ENCODE measurements at places on chromosomes 1 and 21.

GRCh38 chr1:162671664-162672410 lies 39.6 kb downstream of the DDR2 start:
- no peak for DNase-seq

- peak; percentile 57 for DNase-seq
Observed at GRCh38 chr1:4585216-4585615, 69.2 kb upstream of the AJAP1 start.

- DNase-seq: no peak
Observed at GRCh38 chr1:27163093-27163492, 8.2 kb upstream of the SLC9A1 start.

DNA sequence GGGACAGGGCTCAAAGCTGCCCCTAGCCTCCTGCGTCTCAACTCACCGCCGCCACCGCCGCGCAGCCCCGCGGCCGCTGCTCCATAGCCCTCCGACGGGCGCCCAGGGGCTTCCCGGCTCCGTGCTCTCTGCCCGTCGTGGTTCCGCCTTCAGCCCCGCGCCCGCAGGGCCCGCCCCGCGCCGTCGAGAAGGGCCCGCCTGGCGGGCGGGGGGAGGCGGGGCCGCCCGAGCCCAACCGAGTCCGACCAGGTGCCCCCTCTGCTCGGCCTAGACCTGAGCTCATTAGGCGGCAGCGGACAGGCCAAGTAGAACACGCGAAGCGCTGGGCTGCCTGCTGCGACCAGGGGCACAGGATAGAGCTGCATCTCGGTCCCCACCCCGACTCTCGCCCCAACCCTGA lies at the start of gene TNFRSF25:
Gene TNFRSF25 (minus strand): TSS at position 151 of the 400 bp plus-strand sequence. CDS start 66 bp downstream, at position 85.
- peak; percentile 36 for DNase-seq

DNA sequence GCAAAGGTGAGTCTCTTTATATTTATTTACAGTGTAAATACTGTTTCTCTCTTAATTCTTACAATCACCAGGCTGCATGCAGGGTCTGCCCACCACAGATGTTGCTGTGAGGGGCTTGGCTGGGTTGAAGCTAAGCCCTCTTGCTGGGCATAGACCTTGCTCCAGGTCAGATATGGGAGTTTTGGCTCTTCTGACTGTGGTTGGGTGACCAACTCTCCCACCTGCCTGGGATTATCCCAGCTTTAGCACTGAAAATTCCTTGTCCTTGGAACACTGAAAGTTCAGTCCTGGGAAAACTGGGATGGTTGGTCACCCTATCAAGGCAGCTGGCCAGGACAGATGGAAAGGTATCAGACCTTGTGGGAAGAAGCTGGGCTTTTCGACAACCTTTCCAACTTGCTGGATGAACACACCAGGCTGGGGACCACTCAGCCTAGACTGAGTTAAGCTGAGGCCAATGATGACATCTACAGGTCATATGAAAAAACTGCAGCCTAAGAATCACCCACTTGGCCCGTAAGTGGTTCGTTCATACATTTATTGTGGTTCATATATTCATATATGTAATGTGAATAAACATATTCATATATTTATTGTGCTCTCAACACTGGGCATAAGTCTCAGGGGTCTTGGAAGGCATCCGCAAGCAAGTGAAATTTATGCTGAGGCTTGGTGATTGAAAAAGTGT lies 26.6 kb upstream of the HPDL start:
- no peak for DNase-seq

DNA sequence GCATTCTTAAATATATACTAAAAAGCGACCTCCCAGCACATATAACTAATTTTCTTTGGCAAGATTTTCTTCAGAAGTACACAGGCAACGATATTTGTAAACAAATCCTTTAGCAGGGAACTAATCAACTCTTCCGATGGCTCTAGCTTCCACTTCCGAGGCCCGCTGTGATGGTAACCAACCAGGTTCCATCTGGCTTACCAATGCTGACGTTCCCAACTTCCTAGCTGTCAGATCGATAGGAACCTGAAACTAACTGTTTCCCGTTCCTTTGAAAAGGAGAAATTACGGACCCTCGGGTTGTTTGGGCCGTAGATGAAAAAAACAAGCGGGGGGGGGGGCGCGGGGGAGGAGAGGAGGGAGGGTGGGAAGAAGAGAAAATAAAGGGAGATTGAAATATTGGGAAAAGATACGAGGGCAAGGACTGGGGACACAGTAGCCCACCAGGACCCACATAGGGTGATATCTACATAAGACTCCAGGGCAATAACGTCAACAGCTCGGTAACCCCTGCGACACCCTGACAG lies 513 bp downstream of the GTF2B start:
- peak; percentile 15 for DNase-seq

GRCh38 chr1:8266436-8267165 lies 51.3 kb upstream of the SLC45A1 start:
- DNase-seq: no peak

DNA sequence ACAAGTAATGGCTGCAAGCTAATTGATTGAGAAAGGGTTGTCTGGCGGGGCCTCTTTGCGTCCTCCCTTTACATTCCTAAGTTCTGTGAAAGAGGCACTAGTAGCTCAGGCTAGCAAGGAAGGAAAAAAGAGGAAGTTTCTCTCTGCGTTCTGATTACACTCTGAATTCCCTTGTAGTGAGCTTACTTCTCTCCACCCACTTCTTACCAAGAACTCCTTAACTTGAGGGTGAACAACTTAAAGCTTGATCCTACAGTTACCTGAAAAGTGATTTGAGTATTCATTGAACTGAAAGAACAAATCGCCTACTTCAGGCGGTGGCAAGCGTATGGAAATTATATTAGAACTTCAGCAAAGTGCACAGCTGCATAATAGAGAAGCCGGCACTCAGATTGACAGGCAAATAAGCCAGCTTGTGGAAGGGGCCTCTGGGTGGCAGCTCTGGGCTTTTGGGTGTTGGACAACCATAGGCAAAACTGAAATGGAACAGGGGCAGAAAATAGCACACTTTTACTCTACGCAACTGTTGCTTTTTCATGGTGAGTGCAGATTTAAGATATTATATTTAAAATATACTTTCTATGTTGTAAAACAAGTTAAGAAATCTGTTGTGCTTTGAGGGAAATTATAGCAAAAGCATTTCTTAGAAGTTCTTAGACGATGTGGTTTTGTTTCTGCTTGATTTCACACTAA lies 464.5 kb downstream of the USP25 start:
- no peak for DNase-seq
